Omental fat pad (tissue), 4 donors: ENCODE measurements at places on chromosomes 1 and 21. TPM values are rescaled to one million over a fixed set of nuclear protein-coding genes. Genes with fewer than 3 reads are reported as not detected.

Gene PTCH2
- total RNA-seq = 0.25 TPM

Gene SFN
- 1.9 TPM for total RNA-seq

Gene DNAJC28
- total RNA-seq = 1.5 TPM

Gene TSPEAR
- total RNA-seq = 0.19 TPM

Gene FAAH
- 36.4 TPM for total RNA-seq

Gene CELA2A
- not detected for total RNA-seq

Gene SIKE1
- 27.0 TPM for total RNA-seq

Gene LGR6
- total RNA-seq = not detected

Gene WNT9A
- total RNA-seq = 1.3 TPM

Gene CA14
- not detected for total RNA-seq

Gene TSSK3
- 0.48 TPM for total RNA-seq

Gene CD5L
- total RNA-seq = not detected

Gene POU3F1
- total RNA-seq = 0.19 TPM

Gene AMY2B
- total RNA-seq = 27.2 TPM

Gene GJB5
- not detected for total RNA-seq

Gene DMBX1
- total RNA-seq = not detected

Gene NUF2
- total RNA-seq = 0.95 TPM

Gene COL9A2
- total RNA-seq = 12.6 TPM

Gene PEAR1
- total RNA-seq = 5.4 TPM

Gene APOBEC4
- total RNA-seq = not detected

Gene FAM177B
- 1.1 TPM for total RNA-seq

Gene GPBP1L1
- total RNA-seq = 75.1 TPM

Gene SLC5A9
- total RNA-seq = 0.12 TPM

Gene GCLM
- total RNA-seq = 34.0 TPM

Gene CYP4B1
- total RNA-seq = 344 TPM

Gene SNAPIN
- total RNA-seq = 62.2 TPM

Gene BSND
- not detected for total RNA-seq

Gene ANKRD65
- 3.0 TPM for total RNA-seq

Gene BMP8B
- 0.38 TPM for total RNA-seq

Gene SPRR5
- total RNA-seq = not detected

Gene DDR2
- 140 TPM for total RNA-seq

Gene PDZK1
- not detected for total RNA-seq

Gene TIE1
- 15.2 TPM for total RNA-seq

Gene SEMA6C
- total RNA-seq = 4.0 TPM

Gene USP1
- 15.1 TPM for total RNA-seq

Gene PPIAL4G
- 0.25 TPM for total RNA-seq

Gene PYHIN1
- total RNA-seq = 4.3 TPM

Gene NID1
- total RNA-seq = 131 TPM

Gene MSH4
- total RNA-seq = 0.19 TPM

Gene MEGF6
- total RNA-seq = 60.1 TPM

Gene TMEM201
- total RNA-seq = 5.2 TPM

Gene HSPB7
- total RNA-seq = 157 TPM

Gene NDC1
- total RNA-seq = 13.1 TPM

Gene REN
- total RNA-seq = 1.4 TPM

Gene LCE1D
- total RNA-seq = not detected

Gene SPRR2F
- total RNA-seq = not detected

Gene TFAP2E
- 0.37 TPM for total RNA-seq

Gene STUM
- total RNA-seq = 2.4 TPM

Gene CFAP141
- total RNA-seq = not detected

Gene TFF2
- not detected for total RNA-seq
